ENCODE measurements at places on chromosomes 1 and 21.
A peak's percentile ranks its signal among the peaks of the same experiment; 100 is the strongest.

- no peak for DNase-seq
These were observed 11.4 kb downstream of the SLC1A7 start for GRCh38 chr1:53130878-53131589.

- DNase-seq: peak; percentile 23
These were observed 6.1 kb upstream of the CD1A start for GRCh38 chr1:158248118-158248517.

DNA sequence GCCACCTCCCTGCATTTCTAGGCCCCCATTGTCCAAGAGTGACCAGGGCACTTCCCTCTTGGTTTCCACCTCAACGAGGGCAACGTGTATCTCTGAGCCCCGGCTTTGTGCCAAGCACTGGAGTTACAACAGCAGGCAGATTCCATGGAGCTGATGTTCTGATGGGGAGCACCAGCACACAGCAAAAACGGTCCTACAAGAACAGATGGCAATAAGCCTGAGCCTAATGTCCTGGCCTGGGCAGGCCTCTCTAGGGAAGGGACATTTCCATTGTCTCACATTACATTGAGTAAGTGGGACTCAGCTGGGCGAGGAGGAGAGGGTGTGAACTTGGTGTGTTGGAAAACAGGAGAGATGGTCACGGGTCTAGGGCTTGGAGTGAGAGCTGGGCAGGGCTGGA lies 27.2 kb upstream of the NPPB start:
- DNase-seq: no peak

- DNase-seq: no peak
These were observed at the start of gene UBL4B for GRCh38 chr1:110112143-110112542. TSS of gene UBL4B (plus strand) at chr1:110112443. CDS start at chr1:110112535, 92 bp downstream.

DNA sequence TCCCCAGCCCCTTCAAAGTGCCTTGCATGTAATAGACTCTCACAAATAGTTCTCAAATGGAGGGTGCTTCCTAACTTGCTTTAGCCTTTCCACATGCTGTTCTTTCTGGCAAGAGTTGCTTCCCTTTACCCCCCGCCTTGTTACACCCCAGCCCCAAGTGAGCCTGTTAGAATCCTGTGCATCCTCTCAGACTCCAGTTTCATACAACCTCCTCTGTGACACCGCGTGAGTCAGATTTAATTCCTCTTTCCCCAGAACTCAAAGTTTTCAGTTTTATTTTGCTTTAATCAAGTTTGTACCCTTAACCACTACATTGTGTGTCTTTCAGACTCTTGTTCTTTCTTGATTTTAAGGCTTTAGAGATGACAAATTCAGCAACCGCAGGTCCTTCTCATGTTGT lies 234.5 kb upstream of the HOOK1 start:
- no peak for DNase-seq

All from CD4-positive, alpha-beta T cell (primary cell).